ENCODE measurements at places on chromosomes 16 and 17.

GRCh38 chr16:15822957-15823356, 33.9 kb downstream of the MYH11 start:
- no peak for DNase-seq
- no peaks in the 10 kb centered on the region for H3K27me3 ChIP-seq
- no peaks in the 10 kb centered on the region for H3K36me3 ChIP-seq

- no peaks in the 10 kb centered on the region for H3K27me3 ChIP-seq
- no peak overlapping the region for H3K4me3 ChIP-seq
- H3K27ac ChIP-seq, result no peak overlapping the region
- DNase-seq, result no peak
Measured at GRCh38 chr16:50316848-50317630, 50.7 kb downstream of the ADCY7 start.

GRCh38 chr16:8764525-8765250, 32.8 kb downstream of the TMEM186 start:
- H3K27me3 ChIP-seq, result no peaks in the 10 kb centered on the region
- DNase-seq, result no peak
- H3K27ac ChIP-seq, result no peak overlapping the region

GRCh38 chr16:72380283-72380682, 208.3 kb upstream of the PMFBP1 start:
- H3K36me3 ChIP-seq, result no peaks in the 10 kb centered on the region
- H3K27me3 ChIP-seq, result no peaks in the 10 kb centered on the region

GRCh38 chr17:35214631-35215273, 20.6 kb upstream of the SLC35G3 start:
- peaks cover 75% of the 10 kb centered on the region for H3K4me1 ChIP-seq
- peak overlapping the region; percentile 46 for H3K4me3 ChIP-seq
- H3K36me3 ChIP-seq, result no peaks in the 10 kb centered on the region

- no peak overlapping the region for H3K27ac ChIP-seq
- no peaks in the 10 kb centered on the region for H3K36me3 ChIP-seq
- peaks cover 10% of the 10 kb centered on the region for H3K27me3 ChIP-seq
- DNase-seq, result no peak
Measured at GRCh38 chr16:87528690-87529579, 36.1 kb upstream of the ZCCHC14 start.

GRCh38 chr17:31408586-31408985, 17.1 kb downstream of the RAB11FIP4 start:
- no peaks in the 10 kb centered on the region for H3K27me3 ChIP-seq
- DNase-seq, result no peak
- H3K27ac ChIP-seq, result no peak overlapping the region
- no peaks in the 10 kb centered on the region for H3K36me3 ChIP-seq
- no peaks in the 10 kb centered on the region for H3K4me1 ChIP-seq
- H3K4me3 ChIP-seq, result no peak overlapping the region

GRCh38 chr16:35639233-35640205, 2180.1 kb downstream of the TP53TG3F start:
- no peaks in the 10 kb centered on the region for H3K27me3 ChIP-seq
- H3K4me3 ChIP-seq, result no peak overlapping the region
- H3K4me1 ChIP-seq, result no peaks in the 10 kb centered on the region
- DNase-seq, result no peak

DNA sequence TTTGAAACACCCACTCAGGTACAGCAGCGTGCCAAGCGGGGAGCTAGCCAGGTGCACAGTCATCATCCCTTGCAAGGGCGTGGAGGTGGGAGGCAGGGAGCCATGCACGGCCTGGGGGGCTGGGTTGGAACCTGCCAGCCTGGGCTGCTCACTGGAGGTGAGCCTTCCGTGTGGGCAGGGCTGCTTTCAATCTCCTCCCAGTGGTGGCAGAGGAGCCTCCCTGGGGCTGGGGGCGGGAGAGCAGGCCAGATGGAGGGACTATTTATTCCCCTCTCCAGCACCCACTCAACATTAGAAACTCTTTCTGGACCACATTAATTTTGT, 90.3 kb downstream of the KATNIP start:
- no peaks in the 10 kb centered on the region for H3K4me1 ChIP-seq
- H3K27me3 ChIP-seq, result no peaks in the 10 kb centered on the region
- no peaks in the 10 kb centered on the region for H3K36me3 ChIP-seq
- DNase-seq, result no peak
- no peak overlapping the region for H3K27ac ChIP-seq

DNA sequence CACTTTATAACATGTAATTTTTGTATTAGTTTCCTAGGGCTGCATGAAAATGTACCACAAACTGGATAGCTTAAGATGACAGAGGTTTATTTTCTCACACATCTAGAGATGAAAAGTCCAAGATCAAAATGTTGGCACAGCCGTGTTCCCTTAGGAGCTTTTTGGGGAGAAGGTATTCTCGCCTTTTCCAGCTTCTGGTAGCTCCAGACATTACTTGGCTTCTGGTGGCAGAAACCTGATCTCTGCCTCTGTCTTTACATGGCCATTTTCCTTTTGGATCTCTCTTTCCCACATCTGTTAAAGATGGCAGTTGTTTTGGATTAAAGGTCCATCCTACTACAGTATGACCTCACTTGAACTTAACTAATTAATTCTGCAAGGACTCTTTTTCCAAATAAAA, 885.7 kb upstream of the CDH8 start:
- H3K27ac ChIP-seq, result no peak overlapping the region
- H3K4me1 ChIP-seq, result no peaks in the 10 kb centered on the region
- H3K36me3 ChIP-seq, result no peaks in the 10 kb centered on the region
- no peak overlapping the region for H3K4me3 ChIP-seq

DNA sequence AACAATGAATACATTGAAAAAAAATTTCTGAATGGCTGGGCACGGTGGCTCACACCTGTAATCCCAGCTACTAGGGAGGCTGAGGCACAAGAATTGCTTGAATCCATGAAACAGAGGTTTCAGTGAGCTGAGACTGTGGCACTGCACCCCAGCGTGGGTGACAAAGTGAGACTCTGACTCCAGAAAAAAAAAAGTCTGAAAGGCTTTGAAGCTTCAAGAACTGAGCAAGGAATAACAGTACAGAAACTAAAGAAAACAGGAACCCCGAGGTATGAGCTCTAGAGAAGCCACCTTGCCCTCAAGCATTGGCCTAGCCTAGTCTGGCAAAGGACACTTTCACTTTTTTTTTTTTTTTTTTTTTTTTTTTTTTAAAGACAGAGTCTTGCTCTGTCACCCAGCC, 45.0 kb downstream of the TEX2 start:
- H3K27me3 ChIP-seq, result no peaks in the 10 kb centered on the region
- H3K36me3 ChIP-seq, result peaks cover 7% of the 10 kb centered on the region
- peaks cover 11% of the 10 kb centered on the region for H3K4me1 ChIP-seq
- DNase-seq, result peak; percentile 36
